ENCODE measurements at places on chromosomes 2 and 18.

DNA sequence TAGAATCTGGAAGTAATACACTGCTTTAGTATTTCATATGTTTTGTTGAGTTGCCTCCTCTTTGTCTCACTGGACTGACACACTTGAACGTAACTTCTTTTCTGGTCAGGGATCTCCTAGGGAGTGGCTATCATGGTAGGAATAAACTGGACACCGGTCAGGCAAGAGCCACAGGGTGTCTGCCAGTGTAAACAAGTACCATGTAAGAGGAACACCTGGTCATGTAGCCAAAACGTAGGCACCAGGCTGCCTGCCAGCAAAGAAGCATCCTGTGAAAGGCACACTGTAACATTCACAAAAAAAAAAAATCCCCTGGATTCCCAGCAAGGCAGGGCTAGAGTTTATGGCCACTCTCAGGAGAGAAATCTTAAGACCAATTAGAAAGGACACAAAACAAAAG is 372.8 kb upstream of the RND3 start:
- DNase-seq, result no peak

DNA sequence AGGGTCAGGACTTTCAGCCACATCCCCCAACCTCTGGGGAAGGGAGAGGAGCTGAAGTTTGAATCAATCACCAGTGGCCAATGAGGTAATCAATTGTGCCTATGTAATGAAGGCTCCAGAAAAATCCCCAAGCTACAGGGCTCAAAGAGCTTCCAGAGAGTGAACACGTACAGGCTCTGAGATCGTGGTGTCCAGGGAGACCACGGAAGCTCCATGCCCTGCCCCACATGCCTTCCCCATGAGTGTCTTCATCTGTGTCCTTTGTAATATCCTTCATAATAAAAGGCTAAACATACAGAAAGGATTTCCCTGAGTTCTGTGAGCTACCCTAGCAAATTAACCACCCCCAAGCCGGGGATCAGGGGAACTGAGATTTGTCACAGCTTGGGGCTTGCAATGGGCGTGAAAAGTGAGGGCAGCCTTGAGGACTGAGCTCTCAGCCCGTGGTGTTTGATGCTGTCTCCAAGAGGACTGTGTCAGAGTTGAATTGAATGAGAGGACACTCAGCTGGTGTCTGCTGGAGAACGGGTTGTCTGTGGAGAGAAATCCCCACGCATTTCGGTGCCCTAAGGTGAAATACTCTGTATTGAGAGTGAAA is 25.5 kb upstream of the TUBB6 start:
- DNase-seq, result no peak

DNA sequence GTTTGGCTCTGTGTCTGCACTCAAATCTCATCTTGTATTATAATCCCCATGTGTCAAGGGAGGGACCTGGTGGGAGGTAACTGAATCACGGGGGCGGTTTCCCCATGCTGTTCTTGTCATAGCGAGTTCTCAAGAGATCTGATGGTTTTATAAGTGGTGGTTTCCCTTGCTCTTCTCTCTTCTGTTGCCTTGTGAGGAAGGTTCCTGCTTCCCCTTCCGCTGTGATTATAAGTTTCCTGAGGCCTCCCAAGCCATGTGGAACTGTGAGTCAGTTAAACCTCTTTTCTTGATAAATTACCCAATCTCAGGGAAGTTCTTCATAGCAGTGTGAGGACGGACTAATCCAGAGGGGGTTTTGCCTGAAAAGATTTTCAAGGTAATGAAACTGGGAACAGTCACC is 245.4 kb downstream of the GALR1 start:
- DNase-seq, result no peak

DNA sequence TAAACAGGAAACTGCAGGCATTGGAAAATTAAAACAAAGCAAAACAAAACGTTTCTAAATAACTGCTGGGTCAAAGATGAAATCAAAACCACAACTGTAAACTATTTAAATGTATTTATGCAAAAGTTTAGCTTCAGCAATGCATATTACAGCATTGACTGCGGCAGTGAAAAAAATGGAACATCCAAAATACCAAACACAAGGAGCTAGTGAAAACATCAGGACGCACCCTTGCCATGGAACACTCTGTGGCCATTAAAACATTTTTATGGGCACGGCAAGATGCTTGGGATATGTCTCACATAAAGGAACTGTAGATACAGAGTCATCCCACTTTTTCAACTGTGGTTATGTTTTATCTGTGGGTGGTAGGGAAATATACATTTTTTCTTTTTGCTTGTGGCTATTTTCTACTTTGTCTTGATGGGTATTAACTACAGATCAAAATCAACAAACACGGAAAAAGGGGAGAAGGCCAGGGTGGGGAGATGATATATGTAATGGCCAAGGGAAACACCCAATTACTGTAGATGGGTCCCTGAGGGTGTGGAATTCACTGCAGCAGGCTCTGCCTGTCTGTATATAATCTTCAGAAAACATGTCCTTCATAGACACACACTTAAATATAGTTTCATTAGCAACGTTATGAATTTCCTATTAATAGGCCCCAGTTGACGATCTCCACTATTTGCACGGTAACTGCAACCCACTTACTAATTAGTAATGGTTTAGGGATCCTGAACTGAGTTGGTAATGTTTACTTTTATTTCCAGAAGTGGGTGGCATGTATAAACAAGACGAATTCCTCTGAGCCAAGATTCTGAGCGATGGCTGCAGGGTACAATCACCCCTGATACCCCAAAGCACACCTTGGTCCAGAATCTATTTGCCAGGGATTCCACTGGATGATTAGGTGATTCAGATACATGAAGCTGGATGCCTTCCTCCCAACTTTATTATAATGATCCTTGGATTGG is 110.5 kb downstream of the ACKR3 start:
- no peak for DNase-seq

DNA sequence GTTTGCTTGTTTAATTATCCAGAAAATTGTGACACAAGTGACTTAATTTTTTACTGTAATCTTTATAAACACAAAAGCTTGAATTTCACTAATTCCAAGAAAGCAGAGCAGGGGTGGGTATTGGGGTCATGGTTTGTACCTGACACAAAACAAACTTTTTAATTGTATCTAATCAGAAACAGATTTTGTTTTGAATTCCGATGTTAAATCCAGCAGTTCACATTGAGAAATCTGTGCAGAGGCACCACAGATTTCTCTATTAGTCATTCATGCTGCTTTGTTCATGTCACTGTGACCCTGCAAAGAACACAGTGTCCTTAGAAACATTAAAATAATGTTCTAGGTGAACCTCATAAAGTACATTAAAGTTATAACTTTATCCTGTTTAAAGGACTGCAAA is 443.4 kb downstream of the NYAP2 start:
- DNase-seq, result no peak

DNA sequence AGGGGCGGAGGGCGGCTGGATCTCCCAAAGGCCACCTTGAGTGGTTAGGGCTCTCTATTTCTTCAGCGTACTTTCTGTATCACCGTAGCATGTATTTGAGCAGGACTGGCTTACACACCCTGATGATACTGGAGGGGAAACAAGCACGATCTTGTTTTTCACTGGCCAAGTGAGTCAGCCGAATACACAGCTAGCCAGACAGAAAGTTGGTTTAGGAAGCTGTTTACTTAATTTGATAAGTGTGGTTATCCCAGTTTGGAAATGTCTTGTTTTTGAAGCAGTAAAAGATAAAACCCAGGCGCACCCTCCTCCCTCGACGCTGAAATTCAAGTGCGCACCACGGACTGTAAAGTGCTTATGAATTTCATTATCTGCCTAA is 582 bp downstream of the RIOK3 start:
- DNase-seq, result no peak

GRCh38 chr18:9658087-9658641 is 43.8 kb upstream of the PPP4R1 start:
- DNase-seq, result no peak

- DNase-seq, result peak; percentile 30
Observed at GRCh38 chr2:162317861-162318327, 590 bp downstream of the IFIH1 start.

- peak; percentile 28 for DNase-seq
Observed at GRCh38 chr2:71070294-71071093, 2.0 kb downstream of the NAGK start.

GRCh38 chr2:241031436-241032165 is 33.2 kb downstream of the SNED1 start:
- no peak for DNase-seq

- no peak for DNase-seq
Observed at GRCh38 chr2:160299540-160299939, 99.5 kb upstream of the ITGB6 start.

- no peak for DNase-seq
Observed at GRCh38 chr2:10197697-10198076, 75.1 kb downstream of the RRM2 start.

GRCh38 chr2:238466243-238466756 is 39.6 kb downstream of the ASB1 start:
- DNase-seq, result no peak

- no peak for DNase-seq
Observed at GRCh38 chr2:51299370-51299769, 267.4 kb upstream of the NRXN1 start.
